Skin of body (tissue), 3 donors: ENCODE measurements at places on chromosomes 7 and 10. TPM values are rescaled to one million over a fixed set of nuclear protein-coding genes. Genes with fewer than 3 reads are reported as not detected.

- DNase-seq = no peak
Measured at GRCh38 chr7:120743128-120743527, 114.8 kb downstream of the TSPAN12 start.

ANXA7 gene
- total RNA-seq = 47.4 TPM

PCLO gene
- total RNA-seq = 3.8 TPM

- DNase-seq = peak; percentile 34
Measured at GRCh38 chr10:70656489-70656888, 15.8 kb upstream of the ADAMTS14 start.

PKD2L1 gene
- total RNA-seq = not detected

DNA sequence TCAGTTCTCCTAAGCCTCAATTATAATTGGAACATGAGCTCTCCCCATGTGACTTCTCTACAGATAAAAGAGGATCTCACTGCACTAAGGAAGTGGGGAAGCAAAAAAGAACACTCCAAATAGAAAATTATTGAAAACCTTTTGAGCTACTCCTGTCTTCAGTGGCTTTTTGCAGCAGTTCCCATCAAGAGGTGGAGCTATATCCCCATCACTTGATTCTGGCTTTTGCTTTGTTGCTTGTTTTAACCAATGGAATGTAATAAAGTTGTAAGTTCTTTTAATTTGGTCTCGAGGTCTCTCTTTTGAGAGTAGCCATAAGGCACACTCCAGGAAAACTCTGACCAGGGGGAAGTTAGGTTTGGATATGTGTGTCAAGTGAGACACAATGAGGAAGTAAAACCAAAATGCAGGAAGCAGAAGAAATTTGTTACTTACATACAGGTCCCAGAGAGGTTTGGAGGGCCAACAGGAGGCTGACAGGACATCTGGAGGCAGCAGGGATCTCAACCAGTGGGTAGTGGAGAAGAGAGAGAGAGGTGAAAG is 569.4 kb downstream of the HTR7 start:
- peak; percentile 35 for DNase-seq

TEX36 gene
- total RNA-seq = not detected

DNA sequence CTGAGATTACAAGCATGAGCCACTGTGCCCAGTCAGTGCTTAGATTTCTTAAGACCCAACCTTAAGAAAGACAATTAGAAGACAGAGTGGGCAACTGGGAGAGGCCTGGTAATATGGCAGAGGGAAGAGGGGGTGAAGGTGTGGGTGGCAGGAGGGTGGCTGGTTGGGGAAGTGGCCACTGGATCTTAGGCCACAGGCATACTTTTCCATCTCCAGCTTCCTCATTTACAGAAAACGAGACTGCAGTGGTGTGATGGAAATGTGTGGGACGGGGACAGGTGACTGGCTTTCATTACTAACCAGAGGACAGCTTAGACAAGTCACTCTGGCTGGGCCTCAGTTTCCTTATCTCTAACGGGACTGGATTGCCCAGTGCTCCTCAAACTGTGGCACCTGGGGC is 1.0 kb upstream of the FFAR4 start:
- no peak for DNase-seq

DNA sequence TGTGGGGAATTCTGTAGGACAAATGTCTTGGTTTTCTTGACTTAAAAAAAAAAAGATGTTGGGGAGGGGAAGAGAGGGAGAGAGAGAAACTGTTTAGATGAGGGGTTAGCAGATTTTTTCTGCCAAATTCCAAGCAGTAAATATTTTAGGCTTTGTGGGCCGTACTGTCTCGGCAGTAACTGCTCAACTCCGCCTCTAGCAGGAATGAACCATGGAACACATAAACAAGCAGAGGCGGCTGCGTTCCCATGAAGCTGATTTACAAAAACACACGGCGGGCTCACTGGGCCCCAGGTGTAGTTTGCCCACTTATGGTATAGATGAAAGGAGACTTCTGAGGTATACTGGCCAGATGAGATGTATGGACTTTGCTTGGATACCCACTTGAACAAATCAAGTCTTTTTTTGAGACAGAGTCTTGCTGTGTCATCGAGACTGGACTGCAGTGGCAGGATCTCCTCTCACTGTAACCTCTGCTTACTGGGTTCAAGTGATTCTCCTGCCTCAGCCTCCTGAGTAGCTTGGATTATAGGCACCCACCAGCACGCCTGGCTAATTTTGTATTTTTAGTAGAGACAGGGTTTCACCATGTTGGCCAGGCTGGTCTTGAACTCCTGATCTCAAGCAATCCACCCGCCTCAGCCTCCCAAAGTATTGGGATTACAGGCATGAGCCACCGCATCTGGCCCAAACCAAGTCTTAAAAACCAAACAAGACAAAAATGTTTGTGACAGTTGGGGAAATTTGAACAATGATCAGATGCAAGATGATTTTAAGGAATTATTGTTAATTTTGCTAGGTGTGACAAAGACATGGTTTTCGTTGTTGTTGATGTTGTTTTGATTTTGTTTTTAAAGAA is 9.7 kb upstream of the ADAMTS14 start:
- peak; percentile 83 for DNase-seq

ITPRID1 gene
- total RNA-seq = 1.8 TPM

DNA sequence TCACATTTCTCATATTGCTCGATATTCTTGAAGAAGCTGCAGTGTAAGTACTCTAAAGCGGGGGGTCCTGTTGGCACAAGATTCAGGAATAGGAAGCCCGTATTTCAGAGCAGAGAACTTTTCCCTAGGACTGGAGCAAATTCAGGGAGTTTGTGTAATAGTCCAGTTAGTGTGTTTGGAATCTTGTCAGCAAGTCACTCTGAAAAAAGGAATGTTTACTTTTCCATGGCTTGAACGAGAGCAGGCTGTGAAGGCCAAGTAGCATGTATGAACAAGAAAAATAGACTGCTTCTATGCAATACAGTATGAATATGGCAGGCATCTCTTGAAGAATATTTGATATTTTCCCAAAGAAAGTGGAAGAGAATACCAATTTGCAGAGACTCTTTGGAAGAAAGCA is 39.8 kb downstream of the CDC123 start:
- DNase-seq = no peak

DNA sequence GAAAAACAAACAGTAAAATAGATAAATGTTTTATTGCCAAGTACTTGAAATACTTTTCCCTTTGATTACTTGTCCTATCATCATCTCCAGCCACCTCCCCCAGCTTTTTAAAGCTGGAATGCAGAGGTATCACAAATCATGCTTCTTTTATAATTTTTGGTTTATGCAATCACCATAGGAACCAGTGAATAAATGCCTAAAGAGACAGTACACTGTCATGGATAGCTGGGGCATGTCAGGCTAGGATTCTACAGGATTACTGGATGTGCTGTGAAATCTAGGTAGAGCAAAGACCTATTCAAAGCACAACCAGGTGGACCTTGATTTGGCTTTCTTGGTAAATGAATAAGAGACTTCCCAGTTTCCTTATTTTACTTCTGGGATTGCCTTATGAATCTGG is 158.6 kb downstream of the ELAPOR2 start:
- no peak for DNase-seq

- DNase-seq = no peak
Measured at GRCh38 chr7:30791114-30791513, 19.9 kb downstream of the MINDY4 start.

PPP1R9A gene
- total RNA-seq = 15.0 TPM

DNA sequence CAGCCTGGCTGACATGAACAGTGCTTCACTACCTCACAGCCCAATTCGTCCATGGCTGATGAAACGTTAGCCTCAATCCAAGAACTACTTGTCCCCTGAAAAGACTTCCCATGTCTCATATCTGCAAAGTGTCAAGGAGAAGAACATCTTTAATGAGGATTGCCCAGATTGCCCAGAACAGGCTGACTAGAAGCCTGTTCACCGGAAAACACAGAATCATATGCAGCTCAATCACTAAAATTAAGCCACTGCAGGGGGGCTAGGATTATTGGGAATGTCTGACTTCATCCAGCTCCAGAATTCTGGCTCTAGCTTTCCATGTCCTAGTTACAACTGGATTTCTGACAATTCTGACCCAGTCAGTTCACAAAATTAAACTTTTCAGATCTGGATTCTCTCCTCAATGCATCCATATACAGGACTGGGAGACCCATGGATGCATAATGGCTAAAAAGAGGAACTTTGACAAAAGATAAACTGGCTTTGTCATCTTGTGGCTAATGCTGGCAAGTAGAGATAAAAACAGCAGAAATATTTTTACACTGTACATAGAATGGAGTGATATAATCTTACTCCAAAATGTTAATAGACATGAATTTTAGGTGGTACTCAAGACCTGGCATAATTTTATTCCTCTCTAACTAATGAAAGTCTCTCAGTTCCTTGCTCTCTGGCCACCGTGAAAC is 467.0 kb upstream of the POT1 start:
- DNase-seq = no peak

DNA sequence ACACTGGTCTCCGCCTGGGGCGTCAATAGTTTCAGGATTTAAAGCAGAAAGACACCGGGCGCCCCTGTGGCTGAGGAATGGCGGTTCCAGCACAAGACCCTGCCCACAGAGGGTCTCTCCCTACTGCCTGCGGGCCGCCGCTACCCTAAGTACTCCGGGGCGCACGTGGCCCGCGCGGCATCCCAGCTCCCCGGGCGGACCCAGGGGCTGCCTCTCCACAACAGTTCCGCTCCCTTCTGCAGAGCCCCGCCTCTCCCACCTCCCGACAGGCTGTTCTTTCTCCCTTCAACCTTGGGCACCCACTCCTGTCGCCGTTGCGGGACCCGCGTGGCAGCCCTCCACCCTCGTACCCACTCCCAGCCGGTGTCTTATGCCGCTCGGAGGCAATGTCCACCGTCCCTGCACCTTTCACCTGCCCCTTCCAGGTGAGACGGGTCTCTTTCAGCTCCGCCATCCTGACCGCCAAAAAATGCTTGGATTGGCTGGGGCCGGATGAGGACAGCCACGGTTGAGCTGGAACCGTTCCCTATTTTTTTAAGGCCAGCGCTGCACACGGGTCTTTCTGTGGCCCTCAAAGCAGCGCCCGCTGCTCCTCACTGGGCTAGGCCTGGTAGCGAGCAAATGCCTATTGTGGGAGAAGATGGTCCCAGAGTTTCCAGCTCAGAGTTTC is 1.6 kb upstream of the NKX2-3 start:
- DNase-seq = no peak

DNA sequence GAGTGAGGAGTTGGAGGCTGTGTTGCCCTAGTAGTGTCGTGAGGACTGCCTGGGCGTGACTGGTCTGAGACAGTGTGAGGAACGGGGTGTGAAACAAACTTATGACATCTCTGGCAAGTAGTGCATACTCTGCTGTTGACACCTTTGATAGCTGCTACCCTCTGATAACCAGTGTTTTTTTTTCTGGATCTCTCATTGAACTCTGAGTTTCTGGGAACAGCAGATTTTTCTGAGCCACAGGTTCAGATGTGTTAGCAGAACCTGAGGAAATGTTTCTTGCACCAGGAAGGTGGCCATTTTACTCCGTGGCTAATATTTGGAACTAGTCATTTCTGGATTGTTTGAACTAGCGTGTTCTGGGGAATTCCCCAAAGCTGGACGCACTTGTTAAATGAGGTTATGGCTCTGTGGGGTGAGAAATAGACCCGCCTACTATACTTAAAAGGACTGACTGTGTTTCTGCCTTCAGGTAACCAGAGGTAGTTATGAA is 52.9 kb downstream of the AUTS2 start:
- no peak for DNase-seq

DNA sequence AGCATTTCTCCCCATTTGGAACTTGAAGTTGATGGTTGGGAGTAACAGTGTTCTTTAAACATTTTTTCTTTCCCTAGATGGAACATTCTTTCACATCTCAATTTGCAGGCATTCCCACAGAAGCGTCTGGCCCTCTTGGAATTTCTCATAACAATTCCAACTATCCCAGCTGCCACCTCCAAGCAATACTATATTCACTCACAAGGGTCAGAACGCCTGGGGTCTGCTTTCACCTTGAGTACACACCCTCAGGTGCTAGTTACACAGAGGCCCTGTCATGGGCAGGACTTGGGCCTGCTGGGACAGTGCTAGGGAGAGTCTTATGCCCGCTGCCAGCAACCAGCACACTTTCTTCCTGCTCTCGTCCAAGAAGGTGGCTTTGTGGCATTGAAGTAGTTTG is 136.5 kb downstream of the JCAD start:
- DNase-seq = no peak

SDK1 gene
- 7.5 TPM for total RNA-seq

DNA sequence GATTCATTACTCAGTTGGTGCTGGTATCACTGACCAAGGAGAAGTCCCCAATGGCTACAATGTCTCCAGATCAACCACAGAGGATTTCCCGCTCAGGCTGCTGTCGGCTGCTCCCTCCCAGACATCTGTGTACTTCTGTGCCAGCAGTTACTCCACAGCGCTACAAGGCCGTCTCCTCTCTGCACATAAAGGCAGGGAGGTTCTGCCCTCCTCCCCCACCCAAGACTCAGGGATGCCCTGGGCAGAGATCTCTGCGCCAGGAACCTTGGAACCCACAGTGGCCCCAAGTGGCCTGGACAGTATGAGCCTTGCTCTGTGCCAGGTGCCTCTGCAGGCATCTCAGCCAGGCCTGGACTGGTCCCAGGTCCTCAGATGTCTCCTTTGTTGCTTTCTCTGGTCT is 193.4 kb upstream of the PRSS58 start:
- no peak for DNase-seq

GRCh38 chr7:46544396-46545008 is 623.4 kb upstream of the IGFBP3 start:
- peak; percentile 63 for DNase-seq

GRCh38 chr7:30707391-30708357 is 25.4 kb upstream of the CRHR2 start:
- no peak for DNase-seq

NRCAM gene
- 7.9 TPM for total RNA-seq

DNA sequence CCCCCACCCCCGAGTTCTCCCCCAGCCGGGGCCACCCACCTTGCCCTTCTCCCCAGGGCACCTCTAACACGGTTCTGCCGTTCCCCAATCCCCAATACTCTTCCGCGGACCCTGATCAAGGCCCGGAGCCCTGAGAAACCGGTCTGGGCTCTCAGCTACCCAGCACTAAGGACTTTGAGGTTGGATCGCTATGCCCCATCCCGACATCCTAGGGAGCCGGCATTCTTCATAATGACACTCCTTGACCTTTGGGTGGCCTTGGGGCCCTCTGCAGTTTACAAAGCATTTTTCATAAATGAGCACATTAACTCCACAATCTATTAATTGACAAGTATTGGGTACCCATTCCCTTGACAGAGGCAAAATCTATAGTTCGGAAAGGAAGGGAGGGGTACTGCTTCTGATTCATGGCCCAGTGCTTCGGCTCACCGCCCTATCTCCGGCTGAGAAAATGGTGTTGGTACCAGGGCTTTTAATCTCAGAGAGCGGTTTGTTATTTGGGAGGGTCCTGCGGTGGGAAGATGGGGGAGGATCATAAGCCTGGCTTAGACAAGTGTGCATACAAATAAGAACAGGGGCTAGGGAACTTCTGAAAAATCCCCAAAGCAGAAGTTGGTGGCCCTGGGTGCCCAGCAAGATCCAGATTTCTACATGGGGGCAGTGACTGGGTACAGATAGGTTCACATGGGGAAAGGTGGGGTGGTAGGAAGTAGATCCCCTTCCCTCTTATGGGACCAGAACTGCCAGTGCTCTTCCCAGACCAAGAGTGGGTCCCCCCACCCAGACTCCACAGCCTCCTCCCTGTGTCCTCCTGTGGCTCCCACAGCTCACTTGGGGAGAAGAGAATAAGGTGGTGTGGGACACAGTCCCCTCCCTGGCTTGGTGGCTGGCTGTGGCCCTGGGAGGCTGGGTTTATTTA is 3.2 kb downstream of the IMPDH1 start:
- DNase-seq = peak; percentile 18

NODAL gene
- total RNA-seq = not detected
